Inflammatory macrophage (primary cell): ENCODE measurements at places on chromosomes 5 and 9.
A peak's percentile ranks its signal among the peaks of the same experiment; 100 is the strongest.

DNA sequence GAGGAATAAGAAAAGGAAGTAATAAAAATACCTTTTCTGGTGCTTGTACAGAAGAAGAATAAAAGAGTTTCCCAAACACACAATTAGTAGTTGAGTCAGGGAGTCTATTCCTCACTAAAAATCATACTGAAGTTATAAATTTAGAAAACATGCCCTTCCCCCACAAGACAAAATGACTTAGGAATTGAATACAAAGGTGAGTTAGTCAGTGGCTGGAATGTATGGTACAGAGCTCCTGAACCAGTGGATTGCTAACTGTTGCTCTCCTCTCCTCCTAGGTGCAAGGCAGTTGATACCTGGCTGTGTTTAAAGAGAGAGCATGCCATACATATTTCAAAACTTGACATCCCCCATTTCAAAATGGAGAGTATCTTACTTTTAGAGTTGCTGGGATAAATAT, 1.9 kb downstream of the GDA start:
- DNase-seq = no peak

- DNase-seq = no peak
Observed at GRCh38 chr5:83683836-83684235, 36.8 kb downstream of the HAPLN1 start.

GRCh38 chr5:170313344-170313743, 15.8 kb upstream of the LCP2 start:
- no peak for DNase-seq

GRCh38 chr5:178434851-178435250, 155.3 kb downstream of the COL23A1 start:
- DNase-seq = no peak

- DNase-seq = no peak
Observed at GRCh38 chr9:110104261-110104809, 103.6 kb downstream of the C9orf152 start.

DNA sequence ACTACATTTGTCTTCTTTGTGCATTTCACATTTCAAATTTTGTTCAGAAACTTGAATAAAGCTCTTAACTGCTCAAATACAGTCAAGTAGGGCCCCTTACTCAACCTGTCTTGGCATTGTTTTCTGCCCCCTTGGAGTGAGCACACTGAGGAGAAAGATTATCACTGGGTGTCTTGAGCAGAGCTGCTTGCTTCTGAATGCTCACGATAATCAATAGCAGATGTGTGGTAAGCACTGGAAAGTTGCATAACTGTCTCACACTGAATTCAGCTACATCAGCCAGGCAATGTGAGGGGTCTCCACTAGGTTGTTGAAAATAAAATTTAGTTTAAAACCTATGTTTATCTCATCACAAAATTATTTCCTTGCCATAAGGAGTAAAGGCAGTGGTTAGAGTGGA, 7.8 kb upstream of the TNFAIP8 start:
- DNase-seq = no peak

DNA sequence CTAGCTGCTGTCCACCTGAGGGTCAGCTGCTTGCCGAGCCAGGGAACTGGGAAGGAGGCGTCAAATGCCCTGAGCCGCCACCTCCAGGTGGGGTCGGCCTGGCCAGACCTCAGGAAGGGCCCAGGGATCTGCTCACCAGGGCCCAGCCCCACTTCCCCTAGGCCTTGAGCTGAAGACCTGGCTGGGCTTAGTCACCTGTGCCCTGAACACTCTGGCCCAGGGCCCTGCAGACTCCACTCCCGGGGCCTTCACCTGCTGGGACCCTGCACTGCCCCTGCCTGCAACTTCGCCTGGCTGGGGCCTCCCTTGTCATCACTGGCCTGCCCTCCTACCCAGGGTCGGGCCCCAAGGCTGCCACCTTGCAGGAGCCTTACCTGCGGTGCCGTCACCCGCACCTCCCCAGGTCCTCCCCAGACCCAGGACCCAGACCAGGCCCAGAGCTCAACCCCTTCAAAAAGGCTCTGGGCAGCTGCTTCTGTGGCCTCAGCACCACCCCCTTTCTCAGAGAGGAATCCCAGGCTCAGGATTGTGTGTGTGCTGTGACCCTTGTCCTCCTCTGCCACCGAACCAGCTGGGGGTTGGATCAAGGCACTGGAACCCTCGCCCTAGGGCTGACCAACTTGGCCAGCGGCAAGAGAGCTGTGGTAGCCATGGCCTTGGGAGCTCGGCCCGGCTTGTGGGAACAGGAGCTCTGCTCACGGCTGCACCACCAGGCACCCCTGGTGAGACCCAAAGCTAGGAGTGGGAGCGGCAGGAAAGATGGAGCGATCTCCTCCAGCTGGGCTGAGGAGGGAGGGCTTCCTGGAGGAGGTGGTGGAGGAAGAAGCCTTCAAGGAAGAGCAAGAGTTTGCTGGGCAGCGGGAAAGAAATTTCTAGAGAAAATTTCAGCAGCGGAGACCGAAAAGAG, 1.2 kb upstream of the NELFB start:
- DNase-seq = no peak

DNA sequence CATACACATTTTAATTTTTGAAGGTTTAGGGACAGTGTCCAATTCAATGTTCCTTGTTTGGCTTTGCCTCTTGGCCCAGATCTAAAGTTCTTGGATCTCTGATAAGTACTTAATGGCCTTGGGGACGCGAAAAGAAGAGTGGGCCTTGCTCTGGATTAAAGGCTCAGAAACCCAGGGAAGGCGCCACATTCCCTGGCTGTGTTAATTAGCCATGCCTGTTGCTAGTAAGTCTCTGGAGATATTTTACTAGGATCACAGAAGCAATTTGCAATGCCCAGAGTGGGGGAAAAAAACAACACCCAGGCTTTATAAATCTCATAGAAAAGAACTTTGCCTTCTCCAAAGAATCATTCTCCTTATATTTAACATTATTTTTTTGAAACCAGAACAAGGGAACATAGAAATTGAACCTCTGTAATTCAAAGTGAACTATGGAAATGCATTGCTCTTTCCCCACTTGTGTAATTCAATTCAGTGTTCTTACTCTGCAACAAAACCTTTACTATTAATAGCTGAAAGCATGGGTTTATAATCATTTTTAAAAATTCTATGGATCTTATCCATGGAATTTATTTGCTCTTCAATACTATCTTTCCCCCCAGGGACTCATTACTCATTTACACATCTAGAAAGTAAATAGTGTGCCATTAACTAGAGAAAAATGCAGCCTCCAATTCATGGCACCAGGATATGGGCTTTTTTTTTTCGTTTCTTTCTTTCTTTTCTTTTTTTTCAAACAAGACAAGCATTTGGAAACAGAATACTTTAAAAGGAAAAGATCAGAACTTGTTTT, 172.2 kb upstream of the ANKRD55 start:
- DNase-seq = no peak

DNA sequence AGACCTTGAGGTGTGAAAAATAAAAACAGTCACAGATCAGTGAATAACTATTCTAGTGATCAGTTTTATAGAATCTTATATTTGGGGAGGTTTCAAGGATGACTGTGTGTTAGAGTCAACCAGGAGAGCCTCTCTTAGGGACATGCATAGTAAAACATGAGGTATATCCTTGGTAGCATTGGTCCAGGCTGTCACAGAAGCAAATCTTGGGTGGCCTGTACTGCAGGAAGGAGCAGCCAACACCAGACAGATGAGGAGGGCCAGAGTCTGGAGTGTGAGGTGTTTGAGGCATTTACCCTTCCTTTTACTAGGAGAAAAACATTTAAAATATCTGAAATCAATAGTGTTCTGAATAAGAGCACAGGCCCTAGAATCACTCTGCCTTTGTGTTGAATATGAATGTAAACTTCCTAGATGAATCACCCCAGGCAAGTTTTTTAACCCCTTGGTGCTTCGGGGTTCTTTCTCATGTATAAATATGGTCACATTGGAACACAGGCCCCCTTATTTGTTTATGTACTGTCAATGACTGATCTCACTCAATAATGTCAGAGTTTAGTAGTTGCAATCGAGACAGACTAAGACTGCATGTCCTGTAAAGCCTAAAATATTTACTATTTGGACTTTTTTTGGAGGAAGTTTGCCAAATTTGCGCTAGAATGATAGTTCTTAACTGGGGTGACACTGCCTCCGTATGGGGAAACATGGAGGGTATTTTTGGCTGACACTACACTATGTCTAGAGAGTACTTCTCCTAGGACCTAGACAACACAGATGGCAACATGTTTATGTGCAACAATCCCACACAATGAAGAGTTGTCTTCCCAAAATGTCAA, 416.5 kb upstream of the POU5F2 start:
- no peak for DNase-seq

GRCh38 chr5:142758062-142758795, 11.9 kb upstream of the ARHGAP26 start:
- DNase-seq = peak; percentile 90

DNA sequence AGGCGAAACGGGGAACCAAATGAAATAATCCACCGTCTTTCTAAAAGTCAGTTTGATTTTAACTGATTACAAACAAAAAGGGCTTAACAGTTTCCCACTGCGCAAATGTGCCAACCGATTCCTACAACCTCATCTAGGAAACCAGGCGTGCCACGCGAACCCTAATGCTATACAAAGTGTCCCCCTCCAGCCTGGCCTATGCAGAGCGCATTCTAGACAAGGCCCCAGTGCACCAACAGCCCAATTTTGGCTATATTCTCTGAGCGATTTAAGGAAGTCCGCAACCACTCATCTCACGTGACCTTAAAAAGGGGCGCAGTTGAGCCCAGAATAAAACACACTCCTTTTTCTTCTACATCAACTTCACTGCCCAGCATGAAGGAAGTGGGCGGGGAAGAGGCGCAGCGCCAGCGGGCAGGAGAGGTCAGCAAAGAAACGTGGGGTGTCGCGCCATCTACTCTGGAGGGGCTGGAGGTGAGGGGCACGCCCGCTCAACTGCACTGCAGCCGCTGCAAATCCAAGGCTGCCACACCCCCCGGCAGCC, 779 bp downstream of the FAM13B start:
- peak; percentile 86 for DNase-seq

GRCh38 chr9:87711857-87712800, 13.8 kb upstream of the CTSL start:
- DNase-seq = peak; percentile 78

- DNase-seq = no peak
Observed at GRCh38 chr9:7369384-7369821, 430.2 kb downstream of the DMAC1 start.

DNA sequence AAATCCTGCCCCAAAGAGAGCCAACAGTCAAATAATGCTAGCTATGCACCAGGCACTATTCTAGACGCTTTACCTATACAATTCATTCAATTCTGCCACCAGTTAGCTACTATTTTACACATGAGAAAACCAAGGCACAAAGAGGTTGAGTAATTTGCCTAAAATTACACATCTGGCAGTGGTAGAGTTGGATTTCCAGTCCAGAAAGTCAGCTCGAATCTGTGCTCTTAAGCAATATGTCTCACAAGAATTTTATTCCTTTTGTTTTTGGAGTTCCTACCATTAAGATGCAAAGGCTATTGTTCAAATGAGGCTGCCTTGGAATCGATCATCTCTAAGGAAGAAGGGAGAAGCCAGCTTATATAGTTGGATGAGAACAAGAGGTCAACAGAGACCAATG, 256.9 kb upstream of the RASA1 start:
- no peak for DNase-seq

DNA sequence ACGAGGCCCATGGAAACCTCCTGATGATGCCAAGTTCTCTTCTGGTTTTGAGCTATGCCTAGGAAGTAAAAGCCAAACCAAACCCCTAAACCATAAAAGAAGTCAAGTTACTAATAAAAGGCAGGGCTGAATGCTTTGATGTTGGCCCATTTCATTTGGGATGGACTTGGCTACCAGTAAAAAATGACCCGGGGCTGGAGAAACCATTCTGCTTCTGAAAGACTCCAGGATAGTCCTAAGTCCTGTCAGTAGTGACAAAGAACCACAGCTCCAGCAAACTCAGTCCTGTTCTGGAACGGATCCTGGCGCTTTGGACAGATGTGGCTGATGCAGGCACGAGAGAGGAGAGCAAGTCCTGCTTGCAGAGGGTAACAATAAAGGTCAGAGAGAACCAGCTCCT, 68.6 kb downstream of the SH3PXD2B start:
- DNase-seq = no peak

DNA sequence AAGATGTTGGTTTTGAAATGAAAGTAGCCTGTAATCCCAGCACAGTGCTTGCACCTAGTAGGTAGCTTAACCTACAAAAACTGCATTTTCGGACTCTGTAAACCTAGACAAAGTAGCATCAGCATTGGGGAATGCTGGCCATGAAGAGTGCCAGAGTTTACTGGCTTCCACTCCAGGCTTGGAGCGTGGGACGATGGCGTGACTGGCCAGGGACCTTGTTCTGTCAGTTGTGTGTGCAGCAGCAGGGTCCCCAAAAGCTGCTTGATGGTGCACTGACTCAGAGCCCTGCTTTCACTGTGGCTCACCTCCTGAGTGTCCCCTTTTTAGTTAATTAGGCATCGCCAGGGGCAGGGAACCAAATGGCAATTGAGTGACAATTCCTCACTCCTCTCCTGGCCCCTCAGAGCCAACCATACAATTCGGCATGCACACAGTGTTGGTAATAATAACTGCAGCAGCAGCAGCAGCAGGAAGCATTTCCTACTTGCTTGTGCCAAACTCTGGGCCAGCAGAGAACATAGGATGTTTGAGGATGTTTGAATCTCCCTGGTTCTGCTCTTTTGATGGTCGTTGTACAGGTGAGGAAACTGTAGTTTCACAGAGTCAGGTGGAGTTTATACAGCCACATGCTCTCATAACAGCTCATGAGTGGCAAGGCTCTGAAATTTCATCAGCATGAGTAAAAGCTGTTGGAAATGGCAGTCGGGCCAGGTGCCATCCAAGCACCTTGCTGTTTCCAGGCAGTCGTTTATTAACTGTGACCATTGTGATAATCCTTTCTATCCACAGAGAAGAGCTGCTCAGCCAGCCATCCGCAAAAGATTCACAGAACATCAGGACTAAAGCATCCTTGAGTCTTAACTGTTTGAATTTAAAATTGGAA, 4.2 kb downstream of the UBE2QL1 start:
- no peak for DNase-seq

GRCh38 chr9:96509848-96510247, 59.9 kb downstream of the HABP4 start:
- no peak for DNase-seq

DNA sequence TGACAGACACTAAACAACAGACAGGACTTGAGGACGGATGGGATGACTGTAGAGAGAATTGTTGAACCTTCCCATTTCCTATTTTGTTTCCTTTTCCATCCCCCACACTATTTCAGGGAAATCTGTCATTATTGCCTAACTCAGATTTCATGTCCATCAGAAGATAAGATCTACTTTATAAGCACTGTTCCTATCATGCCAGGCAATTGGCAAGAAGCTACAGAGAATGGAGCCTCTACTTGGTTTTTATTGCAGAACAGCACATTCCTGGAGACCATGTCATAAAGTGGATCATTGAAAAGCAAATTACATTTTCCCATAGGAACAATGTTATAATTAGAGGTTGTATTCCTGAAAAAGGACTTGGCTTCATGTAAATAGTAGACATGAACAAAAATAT, 173.7 kb upstream of the KIF2A start:
- DNase-seq = no peak
